ENCODE measurements at places on chromosomes 4 and X. TPM values are rescaled to one million over a fixed set of nuclear protein-coding genes. Genes with fewer than 3 reads are reported as not detected.

DNA sequence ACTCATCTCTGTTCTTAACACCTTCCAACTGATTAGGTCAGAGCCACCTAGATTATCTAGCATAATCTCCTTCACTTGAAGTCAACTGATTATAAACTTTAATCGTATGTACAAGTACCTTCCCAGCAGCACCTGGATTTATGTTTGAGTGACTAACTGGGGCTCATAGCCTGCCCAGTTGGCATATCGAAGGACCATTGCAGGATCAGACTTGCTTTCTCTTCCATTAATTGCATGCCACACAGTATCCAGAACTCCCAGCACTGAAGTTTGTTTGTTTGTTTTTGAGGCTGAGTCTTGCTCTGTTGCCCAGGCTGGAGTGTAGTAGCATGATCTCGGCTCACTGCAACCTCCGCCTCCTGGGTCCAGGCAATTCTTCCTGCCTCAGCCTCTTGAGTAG is 27.9 kb downstream of the GRK4 start:
- H3K27ac ChIP-seq: no peak overlapping the region
- no peak overlapping the region for H3K4me3 ChIP-seq
- no peak for DNase-seq
- no peaks in the 10 kb centered on the region for H3K4me1 ChIP-seq
- no peaks in the 10 kb centered on the region for H3K36me3 ChIP-seq

- no peak overlapping the region for H3K4me3 ChIP-seq
- H3K27ac ChIP-seq: no peak overlapping the region
- peaks cover 8% of the 10 kb centered on the region for H3K27me3 ChIP-seq
- DNase-seq: no peak
- no peaks in the 10 kb centered on the region for H3K4me1 ChIP-seq
Observed at GRCh38 chrX:153633048-153633447, 14.0 kb upstream of the DUSP9 start.

- no peak overlapping the region for H3K4me3 ChIP-seq
- H3K36me3 ChIP-seq: no peaks in the 10 kb centered on the region
- no peak overlapping the region for H3K27ac ChIP-seq
- H3K27me3 ChIP-seq: no peaks in the 10 kb centered on the region
- no peak for DNase-seq
Observed at GRCh38 chrX:106875151-106875550, 28.0 kb downstream of the RIPPLY1 start.

DNA sequence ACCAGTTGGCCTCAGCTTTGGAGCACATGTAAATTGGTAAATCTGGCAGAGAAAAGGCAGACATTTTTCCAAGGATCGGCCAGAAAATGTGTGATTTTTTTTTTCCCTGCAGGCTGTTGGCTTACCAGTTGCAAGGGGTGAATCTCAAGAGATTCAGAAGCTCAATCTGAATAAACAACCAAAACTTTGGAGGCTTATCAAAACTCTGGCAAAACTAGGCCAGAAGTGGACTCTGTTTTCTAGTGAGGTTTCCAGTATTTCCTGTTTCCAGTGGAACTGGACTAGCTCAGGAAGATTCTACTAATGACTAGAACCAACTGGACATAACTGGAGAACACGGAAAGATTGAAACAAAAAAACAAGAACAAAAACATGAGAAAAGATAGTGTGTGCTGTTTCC is 191.3 kb downstream of the SMIM20 start:
- no peaks in the 10 kb centered on the region for H3K36me3 ChIP-seq
- H3K4me3 ChIP-seq: no peak overlapping the region
- peak overlapping the region; percentile 23 for H3K27ac ChIP-seq
- DNase-seq: no peak
- H3K4me1 ChIP-seq: peaks cover 10% of the 10 kb centered on the region

- no peaks in the 10 kb centered on the region for H3K36me3 ChIP-seq
- H3K4me3 ChIP-seq: no peak overlapping the region
- no peaks in the 10 kb centered on the region for H3K27me3 ChIP-seq
- H3K27ac ChIP-seq: no peak overlapping the region
Observed at GRCh38 chr4:19615086-19615689, 636.5 kb upstream of the SLIT2 start.

GRCh38 chr4:173231916-173232315 is 63.3 kb downstream of the GALNT7 start:
- no peak overlapping the region for H3K4me3 ChIP-seq
- no peaks in the 10 kb centered on the region for H3K36me3 ChIP-seq
- H3K27ac ChIP-seq: no peak overlapping the region
- peaks cover 32% of the 10 kb centered on the region for H3K4me1 ChIP-seq
- no peak for DNase-seq

DNA sequence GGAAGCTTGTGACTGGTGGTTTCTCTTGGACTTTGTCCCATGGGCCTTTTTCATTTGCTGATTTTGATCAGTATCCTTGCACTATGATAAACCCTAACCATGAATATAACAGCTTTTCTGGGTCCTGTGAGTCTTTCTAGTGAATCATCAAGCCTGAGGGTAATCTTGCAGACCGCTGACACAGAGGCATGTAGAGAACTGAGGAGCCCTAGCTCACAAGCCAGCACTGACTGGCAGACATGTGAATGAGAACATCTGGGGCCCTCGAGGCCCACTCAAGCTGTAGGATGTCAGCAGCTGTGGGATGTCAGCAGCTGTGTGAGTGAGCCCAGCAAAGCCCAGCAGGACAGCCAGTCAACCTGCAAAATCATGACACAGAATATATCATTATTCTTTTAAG is 36.7 kb downstream of the HMGB3 start:
- DNase-seq: no peak
- no peaks in the 10 kb centered on the region for H3K4me1 ChIP-seq
- no peak overlapping the region for H3K27ac ChIP-seq
- no peaks in the 10 kb centered on the region for H3K36me3 ChIP-seq

GRCh38 chr4:148955564-148956297 is 513.5 kb upstream of the NR3C2 start:
- no peak overlapping the region for H3K27ac ChIP-seq
- H3K4me1 ChIP-seq: no peaks in the 10 kb centered on the region
- H3K36me3 ChIP-seq: no peaks in the 10 kb centered on the region
- DNase-seq: no peak

DNA sequence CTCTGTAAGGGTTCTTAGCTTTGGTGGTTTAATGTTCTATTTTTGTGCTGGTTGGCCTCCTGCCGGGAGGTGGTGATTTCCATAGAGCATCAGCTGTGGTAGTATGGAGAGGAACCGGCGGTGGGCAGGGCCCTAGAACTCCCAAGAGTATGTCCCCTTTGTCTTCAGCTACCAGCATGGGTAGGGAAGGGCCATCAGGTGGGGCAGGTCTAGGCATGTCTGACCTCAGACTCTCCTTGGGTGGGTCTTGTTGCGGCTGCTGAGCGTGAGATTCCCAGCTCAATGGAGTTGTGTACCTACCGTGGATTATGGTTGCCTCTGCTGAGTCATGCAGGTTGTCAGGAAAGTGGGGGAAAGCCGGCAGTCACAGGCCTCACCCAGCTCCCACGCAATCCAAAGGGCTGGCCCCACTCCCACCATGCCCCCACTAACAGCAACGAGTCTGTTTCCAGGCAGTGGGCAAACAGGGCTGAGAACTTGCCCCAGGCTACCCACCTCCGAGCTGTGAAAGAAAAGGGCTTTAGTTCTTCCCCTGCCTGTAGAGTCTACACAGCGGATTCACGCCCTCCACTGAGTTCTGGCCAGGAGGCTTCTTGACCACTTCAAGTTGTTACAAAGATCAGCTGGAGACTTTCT is 235.9 kb downstream of the RPA4 start:
- no peaks in the 10 kb centered on the region for H3K4me1 ChIP-seq
- no peaks in the 10 kb centered on the region for H3K36me3 ChIP-seq
- H3K27me3 ChIP-seq: no peaks in the 10 kb centered on the region
- H3K4me3 ChIP-seq: no peak overlapping the region
- DNase-seq: no peak

The MCF2 gene
- total RNA-seq: not detected

The GLUD2 gene
- 0.31 TPM for total RNA-seq

The PDCL2 gene
- not detected for total RNA-seq

The BANK1 gene
- total RNA-seq: 1.0 TPM

The MAGEB17 gene
- not detected for total RNA-seq

Data from osteocyte (in vitro differentiated cells).